ENCODE measurements at places on chromosomes 5 and 9. TPM values are rescaled to one million over a fixed set of nuclear protein-coding genes. Genes with fewer than 3 reads are reported as not detected.

DNA sequence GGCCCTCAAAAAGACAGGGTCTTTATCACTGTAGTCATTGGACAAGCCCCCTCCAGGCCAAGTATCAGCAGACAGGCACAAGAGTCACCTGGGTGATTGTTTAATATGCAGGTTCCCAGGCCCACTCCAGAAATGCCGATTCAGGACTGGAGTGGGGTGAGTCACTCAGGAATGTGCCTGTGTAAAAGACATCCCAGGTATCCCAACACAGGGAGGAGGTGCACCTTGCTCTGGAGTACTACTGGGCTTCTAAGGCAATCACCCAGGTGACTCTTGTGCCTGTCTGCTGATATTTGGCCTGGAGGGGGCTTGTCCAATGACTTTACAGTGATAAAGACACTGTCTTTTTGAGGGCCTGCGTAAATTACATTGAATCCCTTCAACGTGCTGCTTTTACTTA lies 40.6 kb downstream of the ACTL7B start:
- peaks cover 12% of the 10 kb centered on the region for H3K27me3 ChIP-seq
- DNase-seq, result no peak
- H3K27ac ChIP-seq, result no peak overlapping the region
- no peaks in the 10 kb centered on the region for H3K4me1 ChIP-seq

- peaks cover 21% of the 10 kb centered on the region for H3K36me3 ChIP-seq
- no peaks in the 10 kb centered on the region for H3K27me3 ChIP-seq
- H3K4me1 ChIP-seq, result peaks cover 75% of the 10 kb centered on the region
- no peak overlapping the region for H3K4me3 ChIP-seq
- no peak for DNase-seq
These were observed 6.0 kb downstream of the STOM start for GRCh38 chr9:121364077-121364476.

DNA sequence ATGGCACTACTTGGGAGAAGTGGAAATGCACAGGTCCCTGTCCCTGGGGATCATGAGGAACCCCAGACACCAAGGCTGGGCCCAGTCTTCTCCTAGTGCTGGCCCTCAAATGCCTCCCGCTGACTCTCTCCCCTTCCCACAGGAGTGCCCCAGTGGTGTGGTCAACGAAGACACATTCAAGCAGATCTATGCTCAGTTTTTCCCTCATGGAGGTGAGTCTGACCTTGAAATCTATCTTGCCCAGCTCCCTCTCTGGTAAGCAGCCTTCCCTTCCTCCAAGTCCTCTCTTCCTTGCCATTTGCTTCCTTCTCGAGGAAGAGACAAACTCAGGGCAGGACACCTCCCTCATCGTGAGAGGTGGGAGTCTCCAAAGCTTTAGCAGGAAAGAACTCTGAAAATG lies 63.3 kb upstream of the GABRP start:
- H3K27ac ChIP-seq, result no peak overlapping the region
- H3K36me3 ChIP-seq, result no peaks in the 10 kb centered on the region
- no peak for DNase-seq
- H3K4me3 ChIP-seq, result no peak overlapping the region
- peaks cover 11% of the 10 kb centered on the region for H3K27me3 ChIP-seq
- no peaks in the 10 kb centered on the region for H3K4me1 ChIP-seq

Gene EIF4E1B
- not detected for total RNA-seq

Gene RGS3
- 122 TPM for total RNA-seq

Gene ZNF346
- 31.6 TPM for total RNA-seq

Gene ZFP37
- total RNA-seq, result 0.32 TPM

DNA sequence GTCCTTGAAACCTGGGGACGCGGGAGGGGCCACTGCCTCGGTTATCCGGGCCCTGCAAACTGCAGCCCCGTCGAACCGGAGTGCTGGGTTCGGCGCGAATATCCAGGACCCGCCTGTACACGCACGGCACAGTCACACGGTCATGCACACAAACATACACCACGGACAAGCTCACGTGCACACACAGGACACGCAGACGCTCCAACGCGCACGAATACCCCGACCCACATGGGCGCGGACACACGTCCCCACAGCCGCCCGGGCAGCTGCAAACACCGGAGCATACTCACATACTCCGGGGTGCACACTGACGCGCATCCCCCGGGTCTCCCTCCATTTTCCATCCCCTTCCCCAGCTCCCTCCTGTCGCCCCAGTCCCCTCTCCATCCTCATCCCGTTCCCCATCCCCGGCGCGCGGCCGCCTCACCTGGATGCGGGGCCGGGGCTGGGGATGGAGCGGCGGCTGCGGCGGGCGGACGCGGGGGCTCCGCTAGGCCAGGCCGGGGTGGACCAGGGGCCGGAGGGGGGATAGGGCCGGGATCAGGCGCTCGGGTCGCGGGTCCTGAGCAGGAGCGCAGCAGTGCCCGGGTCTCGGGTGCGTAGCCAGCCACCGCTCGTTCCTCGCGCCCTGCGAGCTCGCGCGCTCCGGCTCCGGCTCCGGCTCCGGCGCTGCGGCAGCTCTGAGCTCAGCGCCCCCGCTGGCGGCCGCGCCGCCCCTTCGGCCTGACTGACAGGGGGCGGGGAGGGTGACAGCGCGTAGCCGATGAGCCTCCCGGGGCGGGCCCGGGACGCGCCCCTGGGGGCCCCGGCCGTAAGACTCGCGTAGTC lies at the start of the genes EIF4E1B and SNCB:
Gene EIF4E1B, plus strand, starts transcription at position 823 of the 828 bp plus-strand sequence. CDS start 12,113 bp downstream, outside the sequence.
Gene SNCB, minus strand, starts transcription at position 682 of the 828 bp plus-strand sequence. CDS start 880 bp downstream, outside the sequence.
- H3K4me1 ChIP-seq, result peaks cover 14% of the 10 kb centered on the region
- peaks cover 80% of the 10 kb centered on the region for H3K27me3 ChIP-seq
- H3K27ac ChIP-seq, result no peak within 1 kb of the TSS

Gene SLC25A2
- total RNA-seq, result 0.20 TPM

DNA sequence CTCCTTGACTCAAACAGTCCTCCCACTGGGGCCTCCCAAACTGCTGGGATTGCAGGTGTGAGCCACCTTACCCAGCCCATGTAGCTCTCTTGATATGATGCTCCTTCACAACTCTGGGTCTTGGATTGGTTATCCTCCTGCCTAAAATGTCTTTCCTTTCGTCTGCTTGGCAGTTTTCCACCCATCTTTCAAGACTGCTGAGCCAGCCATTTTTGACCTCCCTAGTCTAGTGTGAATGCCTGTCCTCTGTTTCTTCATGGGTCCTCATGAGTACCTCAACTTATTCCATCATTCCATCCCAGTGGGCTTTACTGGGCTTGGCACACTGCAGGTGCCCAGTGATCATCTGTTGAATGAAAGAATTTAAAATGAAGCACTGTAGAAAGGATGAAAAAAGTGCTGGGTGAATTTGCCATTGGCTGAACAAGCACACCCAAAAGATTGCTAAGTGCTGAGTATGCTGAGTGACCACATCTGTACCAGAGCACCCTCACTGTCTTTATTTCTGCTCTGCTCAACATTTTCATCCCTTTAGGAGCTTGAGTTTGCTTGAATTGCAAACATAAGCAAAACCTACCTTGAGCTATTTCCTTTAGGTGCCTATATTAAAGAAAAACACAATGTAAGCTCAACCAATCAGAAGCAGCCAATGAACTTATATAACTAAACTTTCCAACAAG lies 84.8 kb upstream of the FAM169A start:
- H3K36me3 ChIP-seq, result no peaks in the 10 kb centered on the region
- peaks cover 24% of the 10 kb centered on the region for H3K27me3 ChIP-seq
- no peak overlapping the region for H3K27ac ChIP-seq
- H3K4me3 ChIP-seq, result no peak overlapping the region

Gene RGS7BP
- not detected for total RNA-seq

Gene ZNF879
- 2.2 TPM for total RNA-seq

Gene UBTD2
- total RNA-seq, result 5.0 TPM
